ENCODE measurements at places on chromosomes 5 and 9.

- DNase-seq: no peak
Measured at GRCh38 chr5:82692826-82693225, 384.4 kb downstream of the TMEM167A start.

GRCh38 chr5:33929925-33930690 lies 6.1 kb upstream of the RXFP3 start:
- DNase-seq: no peak

DNA sequence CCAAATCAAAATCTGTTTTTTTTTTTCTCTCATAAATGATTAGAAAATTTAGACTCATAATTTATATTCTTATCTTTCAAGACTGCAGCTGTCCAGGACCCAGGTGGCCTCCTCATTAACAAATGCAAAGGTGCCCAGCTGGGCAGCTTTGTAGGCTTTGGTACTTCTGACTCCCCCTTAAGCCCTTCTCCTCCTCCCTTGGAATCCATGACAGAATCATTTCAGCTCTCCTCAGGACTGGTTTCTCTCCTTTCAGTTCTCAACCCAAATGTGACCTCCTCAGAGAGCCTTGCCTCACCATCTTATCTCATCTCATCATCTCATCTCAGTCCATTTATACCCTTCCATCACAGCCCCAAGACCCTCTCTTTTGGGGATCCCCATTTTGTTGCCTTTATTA lies 221.7 kb downstream of the KIAA0825 start:
- DNase-seq: no peak

GRCh38 chr9:74293479-74293878 lies 203.7 kb upstream of the RORB start:
- DNase-seq: no peak

GRCh38 chr9:88973281-88974045 lies 17.8 kb upstream of the S1PR3 start:
- DNase-seq: no peak

All from activated CD8-positive, alpha-beta memory T cell treated with anti-CD3 and anti-CD28 coated beads for 1 hour (primary cell).